ENCODE measurements at places on chromosomes 12 and 14.

- peak; percentile 74 for DNase-seq
Observed at GRCh38 chr12:42238240-42239140, at the start of gene YAF2. TSS of gene YAF2 (minus strand) at chr12:42238248. CDS start at chr12:42238180, 68 bp downstream.

DNA sequence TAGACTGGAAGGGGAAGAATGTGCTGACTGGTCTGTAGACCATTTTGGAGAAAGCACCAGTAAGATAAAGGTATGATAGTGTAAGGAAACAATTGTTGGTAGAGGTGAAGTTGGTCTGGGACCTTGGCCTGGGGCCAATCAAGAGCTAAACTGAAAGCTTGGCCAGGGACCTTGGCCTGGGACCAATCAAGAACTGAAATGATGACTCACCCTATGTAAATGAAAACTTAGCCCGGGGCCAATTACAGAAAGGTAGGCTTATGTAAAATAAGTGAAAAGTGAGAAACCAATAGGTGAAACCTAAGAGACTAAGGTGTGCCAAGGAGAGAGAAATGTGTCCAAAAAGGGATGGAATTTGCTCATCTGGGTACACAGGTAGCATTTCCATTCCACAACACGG is 776.0 kb downstream of the C12orf50 start:
- DNase-seq = no peak

DNA sequence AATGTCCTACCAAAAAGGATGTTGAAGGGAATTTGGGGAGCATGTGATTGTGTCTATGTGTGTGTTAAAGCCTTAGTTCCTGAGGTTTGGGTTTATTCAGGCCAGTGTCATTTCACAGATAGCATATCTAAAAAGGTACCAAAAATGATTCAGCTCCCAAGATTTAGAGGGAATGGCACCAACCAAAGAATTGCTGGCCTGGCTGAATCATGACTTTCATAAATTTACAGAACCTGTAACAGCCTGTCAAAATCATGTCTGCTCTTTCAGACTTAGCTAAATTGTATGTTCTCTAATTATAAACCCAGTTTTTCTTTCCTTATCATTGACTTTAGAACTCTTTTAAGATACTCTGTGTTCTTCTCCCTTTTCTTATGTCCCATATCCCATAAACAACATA is 231.5 kb downstream of the NUBPL start:
- DNase-seq = no peak

DNA sequence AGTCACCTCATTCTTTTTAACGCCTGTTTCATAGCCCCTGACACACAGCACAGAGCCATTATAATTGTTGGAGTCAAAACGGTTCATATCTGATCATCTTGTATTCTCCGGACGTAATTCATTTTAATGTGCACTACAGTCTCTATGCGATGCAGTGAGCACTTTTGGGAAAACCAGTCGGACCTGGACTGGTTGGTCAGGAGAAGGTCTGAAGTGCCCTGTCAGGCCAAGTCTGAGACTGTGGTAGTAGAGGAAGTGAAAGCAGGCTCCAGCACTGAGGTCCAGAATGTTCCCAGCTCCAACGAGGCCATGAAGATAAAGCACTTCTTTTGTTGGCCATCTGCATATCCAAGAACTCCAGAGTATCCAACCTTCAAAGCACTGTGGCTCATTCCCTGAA is 117.1 kb upstream of the NCOR2 start:
- no peak for DNase-seq

- DNase-seq = no peak
Observed at GRCh38 chr14:104278214-104278534, 139.8 kb downstream of the KIF26A start.

DNA sequence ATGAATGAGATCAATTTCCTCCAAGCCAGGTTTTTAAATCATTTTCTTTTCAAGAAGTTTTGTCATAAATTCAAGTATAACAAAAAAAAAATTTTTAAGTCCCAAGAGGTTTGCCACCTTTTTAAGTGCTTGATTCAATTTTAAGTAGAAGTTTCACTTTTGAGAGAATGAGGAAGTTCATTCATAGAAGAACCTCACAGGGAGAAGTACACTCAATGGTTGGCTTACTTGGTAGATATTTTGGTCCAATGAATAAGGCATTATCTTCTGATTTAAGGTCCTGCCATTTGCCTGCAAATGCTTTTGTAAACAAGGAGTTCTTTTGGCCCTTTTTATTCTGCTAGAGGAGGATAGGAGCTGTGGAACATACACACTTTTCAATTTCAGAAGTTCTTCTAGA is 96.7 kb upstream of the NOVA1 start:
- DNase-seq = no peak

DNA sequence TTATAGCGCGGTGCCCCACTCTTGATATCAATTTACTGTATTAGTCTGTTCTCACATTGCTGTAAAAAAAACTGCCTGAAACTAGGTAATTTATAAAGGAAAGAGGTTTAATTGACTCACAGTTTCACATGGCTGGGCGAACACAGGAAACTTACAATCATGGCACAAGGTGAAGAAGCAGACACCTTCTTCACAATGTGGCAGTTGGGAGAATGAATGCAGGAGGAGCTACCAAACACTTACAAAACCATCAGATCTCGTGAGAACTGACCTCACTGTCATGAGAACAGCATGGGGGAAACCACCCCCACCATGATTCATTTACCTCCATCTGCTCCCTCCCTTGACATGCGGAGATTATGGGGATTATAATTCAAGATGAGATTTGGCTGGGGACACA is 42.3 kb downstream of the FBXO34 start:
- no peak for DNase-seq

DNA sequence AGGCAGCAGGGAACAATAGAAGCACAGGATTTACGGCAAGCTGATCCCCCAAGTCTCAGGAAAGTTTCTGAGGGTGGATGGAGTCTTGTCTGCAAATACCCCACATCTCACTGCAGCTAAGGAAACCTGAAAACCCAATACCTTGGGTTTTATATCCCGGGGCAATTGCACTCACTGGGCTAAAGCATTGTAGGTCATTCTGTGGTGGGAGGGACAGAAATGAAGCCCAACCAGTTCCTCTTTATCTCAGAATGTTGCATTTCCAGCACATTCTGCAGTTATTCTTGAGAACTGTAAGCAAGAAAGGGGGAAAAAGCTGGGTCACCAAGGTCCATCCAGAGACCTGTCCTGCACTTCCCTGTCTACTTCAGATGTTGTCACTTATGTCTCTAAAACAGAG is 39.8 kb downstream of the C12orf42 start:
- no peak for DNase-seq
